ENCODE measurements at places on chromosomes 12 and 14.

DNA sequence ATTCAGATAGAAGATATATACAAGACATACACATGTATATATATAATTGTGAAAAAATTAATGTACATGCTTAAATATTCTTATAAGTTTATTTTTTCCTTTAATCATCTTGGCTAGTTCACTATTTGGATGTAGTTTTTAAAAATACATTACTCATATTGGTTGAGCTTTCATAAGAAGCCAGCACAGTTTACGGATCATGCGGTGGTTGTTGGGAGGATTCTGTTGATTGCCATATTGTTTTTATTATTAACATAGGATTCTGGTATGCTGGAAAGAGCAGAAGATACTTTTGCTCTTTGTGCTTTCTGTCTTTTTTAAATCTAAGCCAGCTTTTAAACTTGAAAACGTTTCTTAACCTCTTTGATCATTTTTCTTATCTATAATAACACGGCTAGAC lies 163.4 kb downstream of the OTOGL start:
- DNase-seq, result no peak

GRCh38 chr14:78627114-78627513 lies 456.9 kb downstream of the NRXN3 start:
- no peak for DNase-seq

GRCh38 chr12:121774968-121775474 lies 18.5 kb downstream of the RHOF start:
- no peak for DNase-seq

GRCh38 chr14:67738740-67739504 lies 37.2 kb downstream of the RDH12 start:
- peak; percentile 83 for DNase-seq

- no peak for DNase-seq
Measured at GRCh38 chr12:92503029-92503931, 199.5 kb upstream of the PLEKHG7 start.

DNA sequence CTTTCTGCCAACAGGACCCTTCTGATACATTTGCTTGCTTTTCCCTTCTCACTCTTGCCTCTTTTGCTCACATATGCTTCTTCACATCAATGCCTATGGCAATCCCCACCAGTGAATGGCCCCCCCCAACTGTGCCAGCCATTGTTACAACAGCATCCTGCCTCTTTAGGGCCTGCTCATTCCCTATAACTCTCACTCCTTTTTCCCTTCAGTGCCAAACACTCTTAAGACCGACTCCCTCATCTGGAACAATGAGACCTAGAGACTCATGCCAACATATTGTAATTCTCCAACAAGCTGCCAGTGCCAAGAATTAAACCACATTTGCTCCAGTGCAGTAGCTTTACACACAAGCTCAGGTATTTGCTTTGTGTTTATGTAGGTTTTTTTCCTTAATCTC lies 189.0 kb downstream of the SOX5 start:
- no peak for DNase-seq

- DNase-seq, result no peak
Measured at GRCh38 chr14:69696204-69696527, 70.8 kb upstream of the SRSF5 start.

GRCh38 chr12:90122681-90123080 lies 414.0 kb upstream of the ATP2B1 start:
- DNase-seq, result no peak

- no peak for DNase-seq
Measured at GRCh38 chr12:85310025-85310424, 30.0 kb downstream of the ALX1 start.
